ENCODE measurements at places on chromosomes 6 and 20.

DNA sequence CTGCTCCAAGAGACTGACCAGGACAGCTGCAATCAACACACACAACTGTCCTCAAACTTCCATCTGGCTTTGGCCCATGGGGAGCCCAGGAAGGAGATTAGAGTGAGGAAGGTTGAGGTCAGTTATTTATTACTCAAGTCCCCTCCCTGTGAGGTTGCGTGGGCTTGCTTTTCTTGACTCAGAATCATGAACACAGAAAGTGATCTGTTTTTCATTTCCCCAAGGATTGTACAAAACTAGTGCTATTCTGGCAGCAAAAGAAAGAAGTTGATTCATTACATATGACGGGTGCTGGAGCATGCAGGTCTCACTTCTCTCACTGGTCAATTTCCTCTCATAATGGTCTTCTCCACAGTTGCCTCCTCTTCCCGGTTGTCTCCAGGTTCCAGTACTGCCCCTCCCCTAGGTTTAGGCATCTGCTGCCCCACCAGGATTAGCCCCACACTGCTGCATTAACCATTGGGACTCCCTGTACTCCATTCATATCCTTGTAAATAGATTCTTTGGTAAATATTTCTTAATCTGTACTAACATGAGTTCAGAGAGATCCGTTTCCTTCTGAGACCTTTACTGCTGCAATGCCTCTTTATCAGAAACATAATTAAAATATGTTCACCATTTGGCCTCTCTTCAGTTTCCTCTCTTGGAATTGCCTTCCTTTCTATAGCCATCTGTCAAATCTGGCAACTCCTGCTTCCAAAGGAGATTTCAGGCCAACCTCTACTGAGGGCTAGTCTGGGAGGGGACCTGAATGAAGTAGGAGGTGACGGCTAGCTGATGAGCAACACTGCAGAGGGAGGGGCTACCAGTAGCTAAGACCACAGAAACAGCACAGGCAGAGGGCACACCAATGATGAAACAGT is 888.8 kb downstream of the QKI start:
- DNase-seq, result no peak

- no peak for DNase-seq
Observed at GRCh38 chr20:1857466-1857865, 37.7 kb upstream of the SIRPA start.

GRCh38 chr6:81572020-81572419 is 180.5 kb downstream of the TENT5A start:
- no peak for DNase-seq

GRCh38 chr6:98047164-98047563 is 764.1 kb upstream of the MMS22L start:
- no peak for DNase-seq

GRCh38 chr6:47335466-47335865 is 25.8 kb upstream of the TNFRSF21 start:
- DNase-seq, result no peak

Data from HS-5 (cell line).